ENCODE measurements at places on chromosomes 4 and X.
A peak's percentile ranks its signal among the peaks of the same experiment; 100 is the strongest.

DNA sequence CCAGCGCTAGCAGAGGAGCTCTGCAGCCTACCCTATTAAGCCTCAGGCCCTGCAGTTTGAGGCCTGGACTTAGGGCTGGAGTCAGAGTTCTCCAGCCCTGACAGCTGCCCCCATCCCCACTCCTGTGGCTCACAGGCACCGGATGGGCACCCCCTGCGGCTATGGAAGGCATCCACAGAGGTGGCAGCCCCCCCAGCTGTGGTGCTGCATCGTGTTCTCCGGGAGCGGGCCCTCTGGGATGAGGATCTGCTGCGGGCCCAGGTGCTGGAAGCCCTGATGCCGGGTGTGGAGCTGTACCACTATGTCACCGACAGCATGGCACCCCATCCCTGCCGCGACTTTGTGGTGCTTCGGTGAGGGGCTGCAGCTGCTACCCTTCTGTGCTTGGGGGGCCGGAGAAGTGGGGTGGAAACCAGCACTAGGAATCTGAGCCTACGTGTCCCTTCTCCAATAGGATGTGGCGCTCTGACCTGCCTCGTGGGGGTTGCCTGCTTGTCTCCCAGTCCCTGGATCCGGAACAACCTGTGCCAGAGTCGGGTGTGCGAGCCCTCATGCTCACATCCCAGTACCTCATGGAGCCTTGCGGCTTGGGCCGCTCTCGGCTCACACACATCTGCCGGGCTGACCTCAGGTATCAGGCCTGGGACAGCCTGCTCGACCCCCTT is 76.2 kb downstream of the STARD8 start:
- no peak for DNase-seq

DNA sequence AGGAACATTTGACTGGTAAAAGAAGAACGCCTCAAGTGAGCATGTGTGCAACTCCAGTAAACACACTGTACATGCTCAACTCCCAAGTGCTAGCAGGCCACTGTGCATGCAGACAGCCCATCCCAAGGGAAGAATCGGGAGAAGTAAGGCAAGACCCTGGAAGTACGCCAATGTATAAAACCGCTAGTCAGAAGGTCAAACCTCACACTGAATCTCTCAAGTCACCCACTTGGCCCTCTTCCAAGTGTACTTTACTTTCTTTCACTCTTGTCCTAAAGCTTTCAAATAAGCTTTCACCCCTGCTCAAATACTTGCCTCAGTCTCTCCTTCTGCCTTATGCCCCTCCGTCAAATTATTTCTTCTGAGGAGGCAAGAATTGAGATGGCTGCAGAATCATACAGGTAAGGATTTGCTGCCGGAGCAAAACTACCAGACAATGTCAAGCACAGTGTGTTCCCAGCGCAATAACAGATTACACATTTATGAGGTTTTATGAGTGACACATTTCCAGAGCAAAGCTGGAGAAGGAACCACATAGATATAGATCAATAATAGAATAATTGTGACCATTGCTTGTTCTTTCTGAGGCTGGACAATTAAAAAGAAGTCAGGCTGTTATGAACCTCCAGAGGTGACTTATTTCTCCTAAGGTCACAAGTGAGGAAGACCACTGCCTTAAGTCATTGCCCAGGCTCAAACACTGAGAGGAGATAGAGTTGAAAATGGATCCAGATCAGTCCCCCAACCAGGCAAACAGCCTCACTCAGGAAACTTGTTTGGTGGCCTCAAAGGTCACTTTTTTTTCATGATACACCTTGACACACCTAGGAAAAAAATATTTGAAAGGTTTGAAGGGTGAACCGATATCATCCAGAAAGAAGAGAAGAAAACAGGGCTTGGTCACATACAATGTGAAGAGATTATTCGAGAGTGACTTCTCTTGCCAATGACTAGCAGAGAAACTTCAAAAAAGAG is 26.3 kb downstream of the CXCL1 start:
- no peak for DNase-seq

GRCh38 chrX:151570561-151570960 is 7.1 kb downstream of the PASD1 start:
- DNase-seq: no peak

GRCh38 chrX:13750812-13751211 is 16.3 kb downstream of the OFD1 start:
- DNase-seq: no peak

GRCh38 chrX:149979126-149979644 is 40.9 kb upstream of the EOLA2 start:
- DNase-seq: no peak

GRCh38 chrX:28303486-28303885 is 283.8 kb upstream of the IL1RAPL1 start:
- DNase-seq: no peak

- DNase-seq: no peak
These were observed 104.4 kb downstream of the PJA1 start for GRCh38 chrX:69060631-69061408.

GRCh38 chr4:7763788-7764187 is 175.9 kb downstream of the AFAP1 start:
- no peak for DNase-seq

DNA sequence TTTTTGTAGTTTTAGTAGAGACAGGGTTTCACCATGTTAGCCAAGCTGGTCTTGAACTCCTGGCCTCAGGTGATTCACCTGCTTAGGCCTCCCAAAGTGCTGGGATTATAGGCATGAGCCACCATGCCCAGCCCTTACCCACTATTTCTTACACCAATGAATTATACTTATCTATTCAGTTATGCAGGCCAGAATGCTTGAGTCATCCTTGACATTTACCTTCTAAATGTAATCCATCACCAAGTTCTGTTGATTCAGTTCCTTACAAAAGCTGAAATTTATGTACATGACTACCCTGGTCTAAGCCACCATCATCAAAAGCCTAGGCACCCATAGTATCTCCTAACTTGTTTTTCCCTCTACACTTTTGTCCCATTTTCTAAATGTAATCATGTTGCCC is 585.7 kb downstream of the IL15 start:
- no peak for DNase-seq

GRCh38 chrX:42260854-42261253 is 337.5 kb upstream of the CASK start:
- DNase-seq: no peak

- DNase-seq: no peak
These were observed 566.8 kb downstream of the PDHA2 start for GRCh38 chr4:96406742-96407141.

- no peak for DNase-seq
These were observed 76.4 kb downstream of the EGF start for GRCh38 chr4:109989044-109989443.

DNA sequence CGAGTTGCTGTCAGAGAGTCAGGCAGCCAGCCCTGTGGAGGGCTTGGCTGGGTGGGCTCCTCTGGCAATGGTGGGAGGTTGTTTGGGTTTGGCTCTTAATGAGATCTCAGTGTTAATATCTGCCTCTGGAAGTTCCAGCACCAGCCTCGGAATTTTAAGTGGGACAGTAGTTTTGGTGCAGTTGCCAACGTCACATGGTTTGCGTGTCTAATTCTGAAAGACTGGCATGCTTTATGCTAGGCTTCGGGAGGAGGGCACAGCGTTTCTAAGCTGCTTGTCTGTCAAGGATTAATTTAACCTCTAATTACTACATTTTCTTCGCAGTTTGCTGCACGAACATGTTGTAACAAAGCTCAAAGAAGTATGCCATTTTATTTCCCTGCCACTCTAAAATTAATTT is 9.2 kb downstream of the MAMLD1 start:
- no peak for DNase-seq

- peak; percentile 63 for DNase-seq
These were observed 5.9 kb upstream of the SEPTIN6 start for GRCh38 chrX:119698845-119699244.

GRCh38 chr4:63049726-63050125 is 1359.5 kb downstream of the TECRL start:
- no peak for DNase-seq

DNA sequence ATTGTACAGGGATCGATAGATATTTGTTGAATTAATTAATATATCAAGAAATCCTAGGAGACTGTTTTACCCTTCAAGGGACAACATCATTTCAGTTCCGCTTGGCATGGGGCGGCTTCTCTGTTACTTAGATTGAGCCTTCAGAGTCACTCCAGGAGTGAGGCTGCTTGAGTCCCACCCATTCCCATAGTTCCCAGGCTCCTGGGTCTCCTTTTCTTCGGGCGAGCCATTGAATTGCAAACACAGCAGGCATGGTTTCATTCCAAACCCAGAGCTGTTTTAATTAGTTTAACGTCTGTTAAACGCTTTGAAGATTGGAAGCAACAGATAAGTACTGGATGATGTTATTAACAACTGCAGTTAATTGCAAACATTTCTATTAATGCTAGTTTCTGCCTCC is 571 bp upstream of the EDA start:
- DNase-seq: no peak

- DNase-seq: no peak
These were observed 305.2 kb upstream of the ARSJ start for GRCh38 chr4:114284629-114285028.

DNA sequence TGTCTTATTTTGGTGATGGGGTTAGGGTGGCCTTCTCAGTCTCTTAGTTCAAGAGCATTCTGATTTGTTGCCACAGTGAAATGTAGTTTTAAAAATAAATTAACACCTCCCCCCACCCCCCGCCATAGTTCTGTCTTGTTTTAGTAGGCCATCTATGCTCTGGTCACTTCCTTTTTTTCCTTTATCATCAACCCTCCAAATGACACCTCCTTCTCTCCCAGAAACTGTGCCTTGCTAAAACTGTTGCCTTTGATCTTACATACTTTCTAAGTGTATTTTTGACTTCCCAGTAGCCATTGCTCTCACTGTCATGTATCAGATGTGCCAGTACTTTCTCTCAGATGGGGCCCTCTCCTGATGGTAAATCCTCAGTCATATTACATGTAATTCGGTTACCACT is 14.5 kb upstream of the NDUFC1 start:
- DNase-seq: no peak

DNA sequence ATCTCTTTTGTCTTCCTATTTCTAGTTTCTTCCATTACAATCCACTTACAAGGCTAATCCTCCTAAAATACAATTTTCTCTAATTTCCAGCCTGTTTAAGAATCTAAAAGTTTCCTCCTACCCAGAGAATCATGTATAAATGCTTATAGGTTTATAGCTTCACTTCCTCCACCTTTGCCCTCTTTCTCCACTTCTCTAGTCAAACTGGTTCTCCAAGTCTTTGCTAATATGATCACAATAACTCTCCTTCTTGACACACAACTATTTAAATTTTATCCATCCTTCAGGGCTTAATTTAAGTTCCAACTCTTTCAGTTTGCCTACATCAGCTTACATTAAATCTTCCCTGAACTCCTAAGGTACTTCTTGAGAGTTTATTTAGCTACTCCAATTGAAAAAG is 69.2 kb downstream of the RPS6KA6 start:
- DNase-seq: no peak

- DNase-seq: no peak
These were observed at the start of gene AR for GRCh38 chrX:67543818-67544217. TSS of gene AR (plus strand) at chrX:67544021. CDS start at chrX:67545147, 1,126 bp downstream.

DNA sequence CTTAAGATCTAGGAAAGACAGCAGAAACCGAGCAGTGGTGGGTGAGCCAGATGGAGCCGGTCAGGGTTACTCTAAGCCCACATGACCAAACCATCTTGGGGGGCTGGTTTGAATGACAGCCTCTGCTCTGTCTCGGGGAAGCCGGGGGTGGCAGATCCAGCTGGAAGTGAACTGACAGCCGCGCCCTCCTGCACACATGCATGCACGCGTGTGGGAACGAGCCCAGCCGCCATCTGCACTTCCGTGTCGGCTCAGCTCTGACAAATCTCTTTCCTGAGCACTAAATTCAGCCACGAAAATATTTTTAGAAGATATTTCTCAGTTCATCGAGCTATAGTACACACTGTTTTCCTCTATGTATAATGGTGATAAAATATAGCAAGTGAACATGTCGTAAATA is 115.5 kb downstream of the DCTD start:
- DNase-seq: no peak

All from NCI-H2227 treated with DMSO at 0.1 percent for 48 hours (cell line).